ENCODE measurements at places on chromosomes 16 and 17. TPM values are rescaled to one million over a fixed set of nuclear protein-coding genes. Genes with fewer than 3 reads are reported as not detected.
A peak's percentile ranks its signal among the peaks of the same experiment; 100 is the strongest.

- H3K4me1 ChIP-seq, result no peaks in the 10 kb centered on the region
- no peak overlapping the region for H3K4me3 ChIP-seq
- H3K27me3 ChIP-seq, result no peaks in the 10 kb centered on the region
- H3K36me3 ChIP-seq, result no peaks in the 10 kb centered on the region
- DNase-seq, result no peak
Measured at GRCh38 chr16:71618429-71618828, 7.6 kb upstream of the MARVELD3 start.

DNA sequence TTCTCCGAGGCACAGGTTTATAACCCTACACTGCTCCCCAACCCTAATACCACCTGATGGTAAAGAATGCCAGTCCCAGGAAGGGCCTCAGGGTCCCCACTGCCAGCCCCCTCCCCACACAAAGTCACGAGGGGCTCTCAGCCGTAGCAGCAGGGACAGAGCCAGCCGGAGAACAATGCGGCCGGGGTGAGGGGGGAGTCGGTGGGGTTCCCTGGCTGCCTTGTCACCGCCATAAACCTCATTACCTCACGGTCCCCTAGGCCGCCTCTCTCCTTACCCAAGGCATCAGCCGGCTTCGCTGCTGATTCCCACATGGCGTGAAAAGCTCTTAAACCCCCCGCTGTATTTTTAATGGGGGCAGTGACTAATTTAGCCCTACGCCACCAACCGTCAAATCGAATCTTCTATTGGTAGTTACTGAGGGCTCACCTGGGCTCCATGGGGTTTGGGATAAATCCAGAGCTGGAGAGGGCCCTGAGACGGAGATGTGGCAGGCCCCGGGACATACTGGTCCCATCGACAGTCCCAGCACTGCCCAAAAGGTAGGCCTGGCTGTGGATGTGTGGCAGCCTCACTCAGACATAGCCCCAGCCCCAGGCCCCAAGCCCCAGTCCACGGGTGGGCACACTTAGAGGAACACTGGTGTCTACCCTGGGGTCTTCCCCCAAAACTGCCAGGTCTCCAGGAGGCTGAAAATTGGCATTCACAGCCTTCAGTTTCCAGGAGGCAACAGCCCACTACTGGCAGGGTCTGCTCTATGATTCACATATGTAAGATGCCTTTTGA, 115.3 kb downstream of the C16orf78 start:
- DNase-seq, result no peak
- no peak overlapping the region for H3K27ac ChIP-seq
- no peaks in the 10 kb centered on the region for H3K36me3 ChIP-seq
- no peaks in the 10 kb centered on the region for H3K27me3 ChIP-seq

- H3K4me1 ChIP-seq, result no peaks in the 10 kb centered on the region
- H3K36me3 ChIP-seq, result no peaks in the 10 kb centered on the region
- no peak overlapping the region for H3K4me3 ChIP-seq
- no peak for DNase-seq
- H3K27ac ChIP-seq, result no peak overlapping the region
Measured at GRCh38 chr16:19994466-19995170, 79.1 kb downstream of the GPR139 start.

GRCh38 chr16:57916735-57917438, 54.0 kb downstream of the CNGB1 start:
- H3K27me3 ChIP-seq, result no peaks in the 10 kb centered on the region
- H3K27ac ChIP-seq, result no peak overlapping the region
- H3K4me1 ChIP-seq, result no peaks in the 10 kb centered on the region
- DNase-seq, result no peak

- no peak overlapping the region for H3K27ac ChIP-seq
- no peaks in the 10 kb centered on the region for H3K36me3 ChIP-seq
- DNase-seq, result no peak
- no peak overlapping the region for H3K4me3 ChIP-seq
Measured at GRCh38 chr16:66049865-66050264, 316.6 kb upstream of the CDH5 start.

DNA sequence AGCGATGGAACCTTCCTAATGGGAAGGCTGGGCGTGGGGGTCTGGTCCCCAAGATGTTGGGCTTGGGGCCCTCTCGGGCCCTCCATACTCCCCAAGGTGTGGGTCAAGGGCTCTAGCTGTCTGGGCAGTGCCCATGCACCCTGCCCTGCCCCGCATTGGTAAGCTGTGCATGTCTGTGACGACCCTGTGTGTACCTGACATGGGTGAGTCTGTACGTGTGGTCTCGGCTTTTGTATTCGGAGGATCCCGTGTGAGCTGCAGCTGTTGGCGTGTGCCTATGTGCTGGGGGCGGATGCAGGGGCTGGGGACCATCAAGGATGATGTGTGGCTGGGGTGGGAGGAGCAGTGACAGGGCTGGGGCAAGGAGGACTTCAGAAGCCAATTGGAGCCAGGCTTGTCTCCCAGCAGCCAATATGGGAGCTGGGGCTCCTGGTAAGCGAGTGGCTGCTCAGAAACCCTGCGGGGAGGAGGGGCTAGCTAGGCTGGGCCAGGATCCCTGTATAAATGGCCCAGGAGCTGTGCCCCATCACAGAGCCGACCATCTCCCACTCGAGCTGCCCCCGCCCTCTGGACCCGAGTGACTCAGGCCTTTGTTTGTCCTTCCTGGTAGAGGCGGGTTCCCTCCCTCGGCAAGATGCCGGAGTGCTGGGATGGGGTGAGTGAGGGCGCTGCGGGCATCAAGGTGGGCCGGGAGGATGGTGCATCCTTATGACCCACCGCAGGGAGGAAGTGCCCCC, at the start of gene NDRG4:
Gene NDRG4, plus strand, starts transcription at position 529 of the 737 bp plus-strand sequence. Its CDS starts 106 bp downstream, at position 635.
- H3K36me3 ChIP-seq, result no peaks in the 10 kb centered on the region
- H3K4me3 ChIP-seq, result peak within 1 kb of the TSS; percentile 59
- DNase-seq, result peak; percentile 95
- no peak within 1 kb of the TSS for H3K27ac ChIP-seq
- no peaks in the 10 kb centered on the region for H3K27me3 ChIP-seq

- H3K36me3 ChIP-seq, result no peaks in the 10 kb centered on the region
- H3K27me3 ChIP-seq, result no peaks in the 10 kb centered on the region
- no peak for DNase-seq
- H3K4me1 ChIP-seq, result no peaks in the 10 kb centered on the region
Measured at GRCh38 chr17:71726341-71726740, 394.5 kb upstream of the SOX9 start.

EFNB3 gene
- total RNA-seq, result not detected

DNA sequence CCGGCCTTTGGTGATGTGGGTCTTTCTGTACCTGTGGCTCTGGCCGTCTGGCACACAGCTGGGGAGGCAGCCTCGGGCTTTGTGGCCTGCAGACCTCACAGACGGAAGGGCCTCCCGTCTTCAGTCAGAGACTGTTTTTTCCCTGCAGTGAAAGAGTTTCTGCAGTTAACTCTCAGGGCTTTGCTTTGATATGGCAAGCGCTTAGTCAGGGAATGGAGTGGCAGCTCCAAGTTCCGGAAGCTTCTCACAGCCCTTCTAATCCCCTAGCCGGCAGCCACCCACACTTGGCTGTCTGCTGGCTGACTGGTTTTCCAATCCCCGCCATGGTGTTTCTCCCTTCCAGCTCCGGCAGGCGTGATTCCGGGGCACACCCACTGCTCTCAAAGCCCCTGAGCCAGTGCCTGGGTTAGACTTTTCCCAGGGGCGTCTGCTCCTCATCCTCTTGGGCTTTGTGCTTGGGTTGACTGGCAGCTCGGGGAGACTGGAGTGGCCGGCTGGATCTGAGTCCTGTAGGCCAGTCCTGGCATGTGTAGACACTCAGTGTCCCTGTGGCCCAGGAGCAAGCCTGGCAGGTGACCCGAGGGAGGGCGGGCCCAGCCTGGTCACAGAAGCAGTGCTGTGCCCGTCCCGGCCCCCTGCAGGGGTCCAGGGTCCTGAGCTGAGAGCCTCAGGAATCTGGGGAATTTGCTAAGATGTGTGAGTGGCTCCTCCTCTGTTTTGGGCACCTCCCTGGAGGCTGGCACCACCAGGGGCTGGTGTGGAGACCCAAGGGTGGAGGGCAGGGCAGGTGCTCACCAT, 29.9 kb downstream of the BAIAP2 start:
- no peaks in the 10 kb centered on the region for H3K4me1 ChIP-seq
- no peaks in the 10 kb centered on the region for H3K27me3 ChIP-seq
- no peak overlapping the region for H3K27ac ChIP-seq
- H3K36me3 ChIP-seq, result no peaks in the 10 kb centered on the region

DNA sequence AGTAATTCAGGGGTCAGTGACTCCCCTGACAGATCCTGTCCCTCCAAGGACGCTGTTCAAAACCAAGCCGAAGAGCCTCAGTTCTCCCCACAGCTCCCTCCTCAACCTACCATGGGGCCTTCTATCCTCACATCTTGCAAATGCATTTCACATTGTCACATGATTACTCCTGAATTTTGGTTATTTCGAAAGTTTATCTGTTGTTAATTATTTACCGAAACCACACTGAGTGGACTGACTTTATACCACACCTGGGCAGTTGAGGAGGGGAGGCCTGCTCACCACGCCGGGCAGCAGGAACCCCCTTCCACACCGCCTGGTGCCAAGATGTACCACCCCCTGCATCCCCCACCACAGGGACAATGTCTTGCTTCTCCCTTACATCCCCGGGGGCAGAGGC, 4.7 kb downstream of the TIMP2 start:
- no peaks in the 10 kb centered on the region for H3K36me3 ChIP-seq
- H3K27me3 ChIP-seq, result no peaks in the 10 kb centered on the region
- H3K4me1 ChIP-seq, result no peaks in the 10 kb centered on the region
- no peak overlapping the region for H3K27ac ChIP-seq
- no peak overlapping the region for H3K4me3 ChIP-seq

Measured in Karpas-422 (cell line).